ENCODE measurements at places on chromosomes 13 and 19.

DNA sequence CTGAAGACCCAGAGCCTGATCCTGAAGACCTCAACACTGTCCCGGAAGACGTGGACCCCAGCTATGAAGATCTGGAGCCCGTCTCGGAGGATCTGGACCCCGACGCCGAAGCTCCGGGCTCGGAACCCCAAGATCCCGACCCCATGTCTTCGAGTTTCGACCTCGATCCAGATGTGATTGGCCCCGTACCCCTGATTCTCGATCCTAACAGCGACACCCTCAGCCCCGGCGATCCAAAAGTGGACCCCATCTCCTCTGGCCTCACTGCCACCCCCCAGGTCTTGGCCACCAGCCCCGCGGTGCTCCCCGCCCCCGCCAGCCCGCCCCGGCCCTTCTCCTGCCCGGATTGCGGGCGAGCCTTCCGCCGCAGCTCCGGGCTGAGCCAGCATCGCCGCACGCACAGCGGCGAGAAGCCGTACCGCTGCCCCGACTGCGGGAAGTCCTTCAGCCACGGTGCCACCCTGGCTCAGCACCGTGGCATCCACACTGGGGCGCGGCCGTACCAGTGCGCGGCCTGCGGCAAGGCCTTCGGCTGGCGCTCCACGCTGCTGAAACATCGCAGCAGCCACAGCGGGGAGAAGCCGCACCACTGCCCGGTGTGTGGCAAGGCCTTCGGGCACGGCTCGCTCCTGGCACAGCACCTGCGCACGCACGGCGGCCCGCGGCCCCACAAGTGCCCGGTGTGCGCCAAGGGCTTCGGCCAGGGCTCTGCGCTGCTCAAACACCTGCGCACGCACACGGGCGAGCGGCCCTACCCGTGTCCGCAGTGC lies 2.9 kb upstream of the MCOLN1 start:
- DNase-seq = no peak

DNA sequence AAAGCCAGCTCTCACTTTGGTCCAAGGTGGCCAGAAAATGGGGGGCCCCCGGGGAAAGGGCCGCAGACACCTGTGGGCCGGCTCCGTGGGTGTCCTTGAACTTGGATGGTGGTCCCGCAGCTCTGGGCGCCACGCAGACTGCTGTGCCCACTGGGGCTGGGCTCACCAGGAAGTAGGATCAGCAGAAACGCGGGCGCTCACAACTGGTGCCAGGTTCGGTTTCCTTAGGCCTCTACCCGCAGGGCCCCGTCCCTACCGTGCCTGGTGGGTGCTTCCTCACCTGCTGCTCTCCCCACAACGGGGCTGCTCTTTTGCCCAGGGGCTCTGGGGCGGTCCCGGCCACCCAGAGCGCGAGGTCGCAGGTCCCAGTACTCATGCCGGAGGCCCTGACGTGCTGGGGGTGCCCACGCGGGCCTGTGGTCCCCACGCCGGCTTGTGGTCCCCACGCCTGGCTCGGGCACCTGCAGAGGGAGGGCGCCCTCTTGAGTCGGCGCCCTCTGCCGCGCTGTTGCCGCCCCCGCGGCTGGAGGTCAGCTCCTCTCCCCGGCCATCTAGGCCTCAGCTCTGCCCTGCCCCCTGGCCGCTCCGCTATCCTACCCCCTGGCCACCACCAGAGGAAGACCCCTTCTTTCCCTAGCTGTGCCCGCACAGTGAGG lies 1303.6 kb downstream of the UQCRFS1 start:
- DNase-seq = no peak

DNA sequence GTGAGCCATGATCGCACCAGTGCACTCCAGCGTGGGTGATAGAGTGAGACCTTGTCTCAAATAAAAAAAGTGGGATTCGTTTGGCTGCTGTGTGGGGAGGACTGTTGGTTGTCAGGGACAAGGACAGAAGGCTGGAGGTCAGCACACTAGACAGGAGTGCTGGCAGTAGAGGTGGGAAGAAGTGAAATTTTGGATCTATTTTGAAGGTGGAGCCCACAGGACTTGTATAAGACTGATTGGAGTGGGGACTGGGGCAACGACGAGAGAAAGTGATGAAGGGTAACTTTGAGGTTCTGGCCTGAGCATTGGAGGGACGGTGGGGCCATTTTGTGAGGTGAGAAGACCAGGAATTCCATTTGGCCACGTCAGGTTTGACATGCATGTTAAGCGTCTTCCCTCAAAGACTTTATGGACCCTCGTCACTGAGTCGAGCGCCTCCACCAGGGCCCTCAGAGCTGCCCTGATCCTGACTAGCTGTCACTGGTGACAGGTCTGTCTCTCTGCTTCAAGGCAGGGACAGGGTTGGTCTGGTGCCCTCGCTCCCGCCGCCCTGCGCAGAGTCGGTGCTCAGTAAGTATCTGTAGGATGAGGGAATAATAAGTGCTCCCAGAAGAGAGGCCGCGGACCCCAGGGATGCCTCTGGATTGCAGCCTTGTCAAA lies 673 bp downstream of the CTU1 start:
- DNase-seq = peak; percentile 77

- no peak for DNase-seq
Observed at GRCh38 chr19:33876192-33876591, 79.5 kb downstream of the KCTD15 start.

GRCh38 chr13:113489549-113490495 lies 689 bp downstream of the DCUN1D2 start:
- DNase-seq = peak; percentile 51

Data from glutamatergic neuron (in vitro differentiated cells).